ENCODE measurements at places on chromosomes 3 and 15.

DNA sequence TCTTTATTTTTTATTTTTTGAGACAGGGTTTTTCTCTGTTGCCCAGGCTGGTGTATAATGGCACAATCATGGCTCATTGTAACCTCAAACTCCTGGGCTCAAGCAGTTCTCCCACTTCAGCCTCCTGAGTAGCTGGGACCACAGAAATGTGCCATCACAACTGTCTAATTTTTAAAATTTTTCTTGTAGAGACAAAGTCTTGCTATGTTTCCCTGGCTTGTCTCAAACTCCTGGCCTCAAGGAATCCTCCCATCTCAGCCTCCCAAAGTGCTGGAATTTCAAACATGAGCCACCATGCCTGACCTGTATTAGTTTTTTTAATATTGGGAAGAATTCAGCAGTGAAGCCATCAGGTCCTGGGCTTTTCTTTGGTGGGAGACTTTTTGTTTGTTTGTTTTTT lies 13.6 kb upstream of the CLDN11 start:
- DNase-seq, result no peak

GRCh38 chr3:124113485-124113884 lies 121.6 kb upstream of the ROPN1 start:
- DNase-seq, result no peak

DNA sequence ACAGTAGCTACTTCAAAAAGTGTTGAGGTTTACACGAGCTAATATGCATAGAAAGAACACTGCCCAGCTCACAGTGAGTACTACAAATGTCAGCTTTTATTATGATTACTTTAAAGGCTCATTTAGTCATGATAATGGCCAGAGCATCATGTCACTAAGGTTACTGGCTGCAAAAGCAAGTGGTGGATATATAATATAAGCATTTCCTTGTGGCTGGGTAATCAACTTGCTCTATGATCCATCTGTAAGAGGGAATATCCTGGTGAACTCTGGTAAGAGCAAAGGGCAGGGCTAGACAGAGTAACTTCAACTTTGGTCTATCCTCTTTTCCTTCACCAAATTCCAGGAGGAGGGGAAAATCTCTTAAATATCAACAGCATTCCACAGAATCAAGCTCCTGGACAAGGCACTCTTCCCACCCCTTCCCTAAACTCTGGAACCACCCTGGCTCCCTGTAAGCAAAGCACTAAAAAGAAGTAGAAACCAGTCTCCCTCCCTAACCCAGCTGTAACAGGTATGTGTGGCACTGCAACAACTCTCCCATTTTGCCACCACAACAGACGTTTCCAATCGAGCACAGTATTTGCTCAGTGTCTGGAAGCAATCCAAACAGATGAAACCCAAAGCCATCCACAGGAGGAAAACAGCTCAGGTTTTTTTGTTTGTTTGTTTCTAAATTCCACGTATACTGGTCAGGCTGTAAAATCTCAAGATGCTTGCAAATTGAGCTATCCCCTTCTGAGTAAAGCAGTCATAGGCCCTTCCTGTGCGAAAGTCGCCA lies 13.4 kb downstream of the B4GALT4 start:
- DNase-seq, result no peak

- DNase-seq, result no peak
Measured at GRCh38 chr3:55484191-55484689, 2.9 kb downstream of the WNT5A start.

DNA sequence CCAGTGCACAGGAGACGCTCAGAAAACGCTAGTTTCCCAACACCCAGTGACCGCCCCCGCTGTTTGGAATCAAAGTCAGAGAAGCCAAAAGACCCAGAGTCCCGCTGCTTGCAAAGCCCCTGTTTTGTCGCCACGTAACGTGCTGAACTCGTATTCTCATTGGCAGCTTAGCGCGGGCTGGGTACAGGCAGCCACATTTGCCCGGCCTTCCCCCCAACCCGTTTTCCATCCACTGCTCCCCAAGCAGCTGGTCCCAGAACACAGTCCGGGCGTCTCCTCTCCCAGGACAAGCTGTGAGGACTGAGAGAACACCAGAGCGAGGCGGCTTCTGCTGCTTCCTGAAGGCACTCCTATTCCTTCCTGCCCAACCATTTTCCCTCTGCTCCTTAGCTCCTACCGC lies 54.8 kb downstream of the RASGRF1 start:
- no peak for DNase-seq

DNA sequence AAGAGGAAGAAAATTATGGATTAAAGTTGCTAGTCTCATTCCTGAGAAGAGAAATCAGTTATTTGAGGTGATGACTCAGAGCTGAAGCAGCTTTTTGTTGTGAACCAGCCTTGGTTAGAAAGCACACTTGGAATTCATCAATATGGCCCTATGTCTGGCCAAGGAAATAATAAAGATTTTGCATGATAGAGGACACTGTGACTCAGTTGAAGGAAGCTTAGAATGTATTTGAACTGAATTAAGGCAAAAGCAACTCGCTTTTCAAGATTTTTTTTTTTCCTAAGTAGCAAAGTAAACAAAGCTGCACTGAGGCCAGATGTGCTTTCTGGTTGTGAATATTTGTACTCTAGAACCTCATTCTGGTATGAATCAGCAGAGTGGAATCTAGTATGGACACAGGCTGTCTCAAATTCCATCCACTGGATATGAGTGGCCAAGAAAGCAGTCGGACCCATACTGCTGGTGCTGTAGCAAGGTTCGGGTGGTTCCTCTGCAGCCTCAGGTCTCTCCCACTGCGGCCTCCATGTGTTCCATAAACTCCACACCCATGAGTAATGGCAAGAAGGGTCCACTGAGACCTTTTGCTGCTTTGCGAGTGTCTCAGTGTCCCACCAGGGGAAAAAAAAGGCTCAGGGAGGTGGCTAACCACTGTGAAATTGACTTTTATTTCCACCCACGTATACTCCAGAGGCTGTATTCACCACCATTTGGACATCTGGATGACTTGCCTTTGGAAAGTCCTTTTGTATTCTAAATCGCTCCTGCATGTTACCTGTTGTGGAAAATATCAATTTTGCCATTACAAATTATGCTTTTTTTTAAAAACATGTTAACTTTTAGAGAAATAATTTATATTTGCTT lies 53.1 kb downstream of the TGFBR2 start:
- DNase-seq, result no peak

DNA sequence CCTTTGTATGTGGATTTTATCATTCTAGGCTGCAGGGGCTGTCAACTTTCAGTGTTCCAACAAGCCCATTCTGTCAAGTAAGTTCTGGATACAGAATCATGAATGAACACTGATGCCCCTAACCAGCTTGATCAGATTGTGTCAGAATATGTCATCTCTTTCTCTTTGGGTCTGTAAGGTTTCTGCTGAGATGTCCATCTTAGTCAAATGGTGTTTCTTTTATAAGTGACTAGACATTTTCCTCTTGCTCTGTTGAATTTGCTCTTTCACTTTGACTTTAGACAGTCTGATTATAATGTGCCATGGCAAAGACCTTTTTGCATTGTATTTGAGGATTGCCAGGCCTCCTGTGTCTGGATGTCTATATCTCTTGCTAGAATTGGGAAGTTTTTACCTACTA lies 660.9 kb upstream of the CBLB start:
- DNase-seq, result no peak

GRCh38 chr3:15535732-15536131 lies 14.2 kb upstream of the COLQ start:
- no peak for DNase-seq

DNA sequence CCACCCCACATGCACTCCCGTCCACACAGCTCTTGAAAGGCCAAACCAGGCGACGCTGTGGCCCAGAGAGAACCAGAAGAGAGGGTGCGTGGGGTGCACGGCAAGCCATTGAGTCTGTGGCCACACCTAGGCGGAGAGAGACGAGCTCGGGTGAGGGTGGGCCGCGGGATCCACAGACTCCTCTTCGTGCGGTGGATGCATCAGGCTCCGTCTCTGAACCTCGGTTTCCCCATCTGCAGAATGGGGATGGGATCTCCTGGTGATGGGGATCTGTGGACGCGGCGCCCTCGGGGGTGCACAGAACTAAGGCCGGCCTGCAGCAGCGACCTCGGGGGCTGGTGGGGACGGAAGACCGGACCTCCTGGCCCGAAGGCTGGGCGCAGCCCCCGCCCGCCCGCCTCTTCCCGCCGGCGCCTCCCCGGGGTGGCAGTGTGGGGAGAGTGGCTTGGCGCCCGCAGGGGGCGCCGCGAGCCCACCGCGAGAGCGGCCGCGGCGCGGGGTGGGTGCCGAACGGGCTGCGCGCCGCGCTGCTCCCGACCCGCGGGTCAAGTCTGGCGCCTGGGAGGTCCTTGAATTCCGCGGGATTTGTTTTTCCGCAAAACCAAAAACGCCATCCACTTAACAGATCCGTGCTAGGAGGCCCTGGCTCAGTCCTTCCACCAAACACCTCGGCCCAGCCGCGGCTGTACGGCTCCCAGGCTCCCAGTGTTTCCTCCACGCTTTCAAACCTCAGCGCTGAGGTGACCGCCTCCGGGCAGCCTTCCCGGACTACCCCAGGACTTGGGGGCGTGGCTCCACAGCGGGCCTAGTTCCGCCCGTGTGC lies 13.2 kb upstream of the ADPGK start:
- peak; percentile 22 for DNase-seq

GRCh38 chr3:134441821-134442220 lies 44.0 kb downstream of the ANAPC13 start:
- no peak for DNase-seq

DNA sequence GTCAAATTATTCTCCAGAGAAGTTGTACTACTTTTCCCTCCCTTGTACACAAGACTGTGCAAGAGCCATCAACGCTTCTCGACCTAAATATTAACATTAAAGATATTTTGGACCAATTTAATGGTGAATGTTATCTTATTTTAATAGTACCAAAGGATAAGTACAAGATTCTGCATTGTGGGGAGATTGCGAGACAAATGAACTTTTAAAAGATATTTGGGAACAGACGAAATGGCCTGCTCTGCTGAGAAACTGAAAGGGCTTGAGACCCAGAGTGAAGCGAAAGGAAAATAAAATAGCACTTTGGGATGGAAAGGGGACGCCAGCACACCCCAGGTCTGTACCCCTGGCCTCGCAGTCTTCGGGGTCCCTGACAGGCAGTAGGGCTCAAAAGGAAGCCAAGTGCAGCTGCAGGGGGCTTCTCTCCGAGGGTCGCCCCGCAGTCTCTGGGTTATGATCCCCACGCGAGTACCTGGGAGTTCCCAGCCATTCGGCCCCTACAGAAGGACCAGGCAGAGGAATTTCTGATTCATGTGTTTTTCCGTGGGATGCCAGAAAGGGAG lies 97.6 kb upstream of the VGLL3 start:
- DNase-seq, result peak; percentile 15

GRCh38 chr3:3825035-3825434 lies 25.8 kb downstream of the LRRN1 start:
- no peak for DNase-seq

- no peak for DNase-seq
Measured at GRCh38 chr3:112086875-112087524, 811 bp downstream of the C3orf52 start.

- no peak for DNase-seq
Measured at GRCh38 chr3:106007512-106007911, 138.7 kb upstream of the CBLB start.

- no peak for DNase-seq
Measured at GRCh38 chr3:41318520-41318919, 119.2 kb downstream of the CTNNB1 start.

DNA sequence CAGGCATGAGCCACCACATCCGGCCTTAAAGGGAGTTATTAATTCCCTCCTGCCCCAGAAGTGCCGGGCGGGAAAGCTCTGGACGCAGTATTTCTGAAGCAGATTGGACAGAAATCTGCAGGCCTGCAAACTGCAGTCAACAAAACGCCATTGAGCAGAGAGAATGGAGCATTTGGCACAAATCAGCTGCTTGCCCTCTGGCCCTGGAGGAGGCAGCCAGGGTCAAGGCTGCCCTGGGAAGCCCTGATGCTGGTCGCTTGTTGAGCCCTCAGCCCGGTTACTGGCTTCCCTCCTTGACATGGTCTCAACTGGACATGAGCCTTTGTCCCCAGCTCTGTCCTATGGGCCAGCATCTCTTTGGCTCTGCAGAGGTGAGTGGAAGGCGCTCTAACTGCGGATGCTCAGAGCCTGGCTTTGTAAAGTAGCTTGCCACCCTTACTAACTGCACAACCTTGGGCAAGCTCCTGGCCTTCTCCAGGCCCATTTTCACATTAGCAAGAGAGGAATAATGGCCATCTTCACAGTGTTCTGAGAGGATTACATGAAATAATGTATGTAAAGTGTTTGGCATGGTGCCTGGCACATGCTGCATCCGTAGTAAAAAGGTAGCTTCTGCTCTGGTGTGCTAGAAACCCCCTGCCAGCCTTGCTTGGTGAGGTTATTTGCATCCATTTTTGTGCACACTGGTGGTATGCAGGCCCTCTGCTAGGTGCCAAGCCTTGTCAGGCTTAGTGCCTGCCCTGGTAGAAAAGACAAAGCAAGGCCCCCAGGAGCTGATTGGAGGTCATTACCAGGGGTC lies 4.1 kb downstream of the SEMA4B start:
- DNase-seq, result no peak

DNA sequence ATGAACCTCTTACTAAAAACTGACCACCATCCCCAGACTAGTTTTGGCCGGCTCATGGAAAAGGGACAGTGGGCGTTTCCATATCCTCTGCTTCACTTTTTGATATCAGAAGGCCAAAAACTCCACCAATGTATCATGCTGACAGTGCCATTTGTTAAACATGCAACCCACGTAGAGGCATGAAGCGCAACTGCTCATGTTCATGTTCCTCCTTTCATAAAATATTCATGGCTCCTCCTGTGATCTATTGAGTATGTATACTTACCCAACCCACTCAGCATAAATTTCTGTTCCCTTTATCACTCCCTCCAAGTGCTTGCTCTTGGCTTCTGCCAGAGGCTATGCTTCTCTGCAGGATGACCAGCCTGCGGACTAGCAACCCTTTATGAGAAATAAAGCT lies 58.7 kb upstream of the TGFBR2 start:
- DNase-seq, result no peak

DNA sequence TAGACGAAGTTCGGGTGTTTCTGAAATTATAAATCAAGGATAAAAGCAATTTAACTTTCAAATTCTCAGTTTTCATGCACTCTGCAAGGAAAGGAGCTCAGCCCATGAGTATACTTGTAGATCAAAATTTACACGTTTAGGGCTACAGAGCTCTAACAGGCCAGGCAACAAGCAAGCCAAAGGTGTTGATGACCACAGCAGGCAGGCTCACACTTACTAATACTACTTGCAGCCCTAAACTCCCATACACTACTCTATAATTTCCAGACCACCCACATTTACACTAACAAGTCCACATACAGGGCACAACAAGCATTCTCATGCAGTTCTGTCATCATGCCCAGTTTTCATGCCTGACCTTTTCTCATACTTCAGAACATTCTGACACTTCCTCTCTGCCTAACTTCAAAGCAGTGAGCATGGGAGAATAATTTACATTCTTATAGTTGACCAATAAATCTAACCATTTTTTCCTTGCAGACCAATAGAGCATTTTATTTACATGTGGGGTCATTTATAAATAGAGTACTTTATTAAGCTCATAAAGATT lies 124.7 kb upstream of the FRMD4B start:
- DNase-seq, result no peak

- no peak for DNase-seq
Measured at GRCh38 chr3:136093771-136094170, 102.4 kb downstream of the MSL2 start.

- no peak for DNase-seq
Measured at GRCh38 chr3:11589706-11590105, 54.0 kb downstream of the VGLL4 start.

- no peak for DNase-seq
Measured at GRCh38 chr3:151796105-151796680, 17.7 kb upstream of the AADAC start.

GRCh38 chr15:101288905-101289513 lies 6.0 kb downstream of the SNRPA1 start:
- DNase-seq, result peak; percentile 73

Measured in hematopoietic multipotent progenitor cell treated with erythropoietin and hydrocortisone succinate and interleukin-3 and kit ligand, for 8 days (in vitro differentiated cells).